ENCODE measurements at places on chromosomes 4 and X.

GRCh38 chr4:94156826-94157225 lies 50.8 kb upstream of the SMARCAD1 start:
- DNase-seq = no peak

- DNase-seq = peak; percentile 58
These were observed 12.9 kb upstream of the WDR17 start for GRCh38 chr4:176052744-176053143.

DNA sequence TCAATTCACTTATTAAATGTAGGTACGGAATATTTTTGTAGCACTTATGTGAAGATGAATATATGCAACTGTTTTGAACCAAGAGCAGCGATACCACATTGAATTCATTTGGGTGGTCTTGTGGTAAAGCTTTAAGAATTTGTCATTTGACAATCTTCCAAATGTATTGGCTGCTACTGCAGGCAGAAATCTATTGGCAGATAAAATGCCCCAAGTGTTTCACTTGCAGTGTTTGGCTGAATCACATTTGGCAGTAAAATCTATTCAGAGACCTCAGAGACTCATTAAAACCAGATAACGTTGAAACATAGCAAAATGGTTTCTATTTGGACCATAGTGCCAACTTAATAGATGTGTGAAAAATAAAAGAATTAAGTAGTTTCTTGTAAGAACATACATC lies 303.4 kb downstream of the FGF13 start:
- DNase-seq = no peak

DNA sequence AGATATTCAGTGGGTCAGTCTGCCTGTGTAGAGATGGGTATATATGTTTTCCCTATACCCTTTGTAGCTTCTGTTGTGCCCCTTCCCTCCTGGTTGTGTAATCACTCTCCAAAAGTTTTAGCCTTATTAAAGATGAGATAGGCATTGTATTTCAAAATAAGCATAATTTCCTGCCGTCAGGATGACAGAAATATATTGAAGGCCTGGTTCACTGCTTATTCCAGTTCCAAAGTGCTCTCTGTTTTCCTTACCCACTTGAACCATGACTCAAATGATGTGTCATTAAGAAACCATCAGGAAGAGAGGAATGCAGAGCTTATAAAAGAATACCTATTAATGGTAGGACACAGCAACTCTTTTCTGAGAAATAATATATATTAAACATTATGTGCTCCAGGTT lies 178.5 kb downstream of the GABRB1 start:
- DNase-seq = no peak

GRCh38 chrX:35098419-35098818 lies 155.8 kb downstream of the FAM47B start:
- DNase-seq = no peak

- no peak for DNase-seq
These were observed 220.2 kb upstream of the UGT8 start for GRCh38 chr4:114378305-114378903.

Measured in GM13976 (cell line).